ENCODE measurements at places on chromosomes 7 and 10.
A peak's percentile ranks its signal among the peaks of the same experiment; 100 is the strongest.

DNA sequence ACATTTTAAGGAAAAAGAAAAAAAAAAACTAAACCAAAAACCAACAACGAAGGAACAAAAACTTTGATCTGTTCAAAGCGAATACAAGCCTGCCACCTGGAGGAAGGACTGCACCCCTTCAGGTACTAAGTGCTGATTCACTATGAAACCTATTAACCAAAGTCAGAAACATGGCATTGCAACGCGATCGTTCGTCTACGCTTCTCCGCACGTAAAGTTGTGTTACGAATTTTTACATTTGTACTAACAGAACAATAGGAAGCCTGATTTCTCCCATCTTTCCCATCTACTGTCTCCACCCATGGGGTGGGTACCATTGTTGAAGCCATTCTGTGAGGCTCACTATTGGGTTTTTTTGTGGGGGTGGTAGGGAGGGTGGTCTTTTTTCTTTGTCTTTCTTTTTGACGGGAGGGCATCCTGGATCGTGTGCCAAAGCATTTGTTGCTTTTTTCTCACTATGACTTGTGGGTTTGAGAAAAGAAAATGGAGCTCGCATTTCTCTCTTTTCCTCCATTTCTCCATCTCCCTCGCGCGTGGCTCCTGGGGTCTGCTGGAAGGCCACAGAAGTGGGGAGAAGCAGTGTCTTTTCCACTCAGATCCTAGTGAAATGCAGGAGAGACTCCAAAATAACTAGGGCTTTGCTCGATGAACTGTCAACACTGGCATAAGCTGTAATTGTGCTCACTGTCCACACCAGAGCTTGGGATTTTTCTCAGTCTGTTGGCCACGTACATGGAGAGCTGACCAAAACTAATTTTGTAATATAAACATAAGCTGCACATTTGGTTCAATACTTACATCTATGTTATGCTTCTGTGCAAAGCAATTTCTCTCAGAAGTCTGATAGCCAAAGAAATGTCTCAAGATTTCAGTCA, 100.9 kb upstream of the YAE1 start:
- DNase-seq = peak; percentile 9

- DNase-seq = no peak
Measured at GRCh38 chr10:34156781-34157425, 658.2 kb downstream of the PARD3 start.

GRCh38 chr7:132580277-132580676, 4.0 kb upstream of the PLXNA4 start:
- DNase-seq = no peak

GRCh38 chr7:4226524-4226882, 455.6 kb upstream of the FOXK1 start:
- DNase-seq = no peak

- DNase-seq = no peak
Measured at GRCh38 chr7:42493436-42494198, 256.6 kb upstream of the GLI3 start.

Measured in stimulated activated CD8-positive, alpha-beta memory T cell treated with anti-CD3 and anti-CD28 coated beads, Interleukin-7, amount 100 ng/mL, for 48 hours (primary cell).